Stimulated activated CD4-positive, alpha-beta T cell treated with anti-CD3 and anti-CD28 coated beads, Interleukin-2, amount 100 ng/mL, for 24 hours (primary cell): ENCODE measurements at places on chromosomes 13 and 19.

GRCh38 chr13:51801631-51802099 lies 2.3 kb downstream of the DHRS12 start:
- DNase-seq: no peak

GRCh38 chr19:7676854-7677253 lies at the start of gene MCEMP1:
TSS of gene MCEMP1 (plus strand) at chr19:7677090. CDS start at chr19:7677121, 31 bp downstream.
- no peak for DNase-seq

DNA sequence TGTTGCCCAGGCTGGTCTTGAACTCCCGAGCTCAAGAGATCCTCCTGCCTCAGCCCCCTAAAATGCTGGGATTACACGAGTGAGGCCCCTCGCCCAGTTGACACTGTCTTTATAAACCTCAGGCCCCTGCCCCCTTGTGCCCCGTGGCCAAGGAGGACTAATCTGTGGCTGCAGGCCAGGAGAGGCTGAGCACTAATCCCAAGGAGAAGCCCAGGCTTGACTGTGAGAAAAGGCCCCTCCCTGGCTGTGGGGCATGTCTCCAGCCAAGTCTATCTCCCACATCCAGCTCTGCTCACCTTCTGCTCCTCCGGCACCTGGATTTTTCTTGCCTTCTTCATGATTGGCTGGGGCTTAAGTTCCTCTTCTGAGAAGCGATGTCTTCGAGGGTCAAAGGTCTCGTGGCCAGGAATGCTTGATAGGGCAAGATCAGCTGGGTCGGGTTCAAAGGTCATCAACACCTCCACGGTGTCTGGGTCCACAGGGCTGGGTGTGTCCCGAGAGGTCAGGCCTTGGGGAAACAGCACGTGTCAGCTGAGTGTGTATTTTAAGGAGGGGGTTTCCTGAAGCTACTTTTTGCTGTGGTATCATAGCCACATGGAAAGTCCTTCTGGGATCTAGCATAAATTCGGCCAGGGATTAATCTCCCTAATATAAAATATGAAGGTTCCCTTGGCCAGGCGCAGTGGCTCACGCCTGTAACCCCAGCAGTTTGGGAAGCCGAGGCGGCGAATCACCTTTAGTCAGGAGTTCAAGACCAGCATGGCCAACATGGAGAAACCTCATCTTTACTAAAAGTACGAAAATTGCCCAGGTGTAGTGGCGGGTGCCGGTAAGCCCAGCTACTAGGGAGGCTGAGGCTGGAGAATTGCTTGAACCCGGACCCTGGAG lies 3.8 kb downstream of the DBP start:
- no peak for DNase-seq

GRCh38 chr13:45368571-45368970 lies 27.6 kb upstream of the TPT1 start:
- DNase-seq: no peak

GRCh38 chr13:39900106-39900750 lies 244.8 kb downstream of the COG6 start:
- no peak for DNase-seq

DNA sequence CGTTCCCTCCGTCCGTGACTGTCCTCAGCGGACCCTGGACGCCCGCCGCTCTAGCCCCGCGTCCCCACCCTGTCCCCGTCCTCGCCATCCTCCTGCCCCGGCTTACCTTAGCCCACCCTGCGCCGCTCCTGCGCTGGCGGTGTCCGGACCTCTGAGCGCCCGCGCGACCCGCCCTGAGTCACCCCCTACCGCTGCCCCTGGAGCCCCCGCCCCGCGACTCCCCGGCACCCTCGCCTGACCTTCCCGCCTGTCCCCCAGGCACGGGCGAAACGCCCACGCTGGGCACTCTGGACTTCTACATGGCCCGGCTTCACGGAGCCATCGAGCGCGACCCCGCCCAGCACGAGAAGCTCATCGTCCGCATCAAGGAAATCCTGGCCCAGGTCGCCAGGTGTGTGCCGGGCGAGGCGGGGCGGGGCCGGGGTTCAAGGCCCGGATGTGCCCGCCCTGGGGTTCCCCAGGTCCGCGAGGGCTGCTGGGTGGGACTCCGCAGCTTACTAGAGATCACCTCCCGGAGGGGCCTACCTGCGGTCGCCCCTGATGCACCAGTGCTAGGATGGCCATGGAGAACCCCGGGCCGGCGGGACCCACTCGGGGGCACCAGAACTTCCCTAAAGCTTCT lies 5.1 kb downstream of the HMG20B start:
- DNase-seq: no peak

GRCh38 chr19:50694815-50695145 lies 24.8 kb downstream of the SHANK1 start:
- DNase-seq: no peak

GRCh38 chr19:57280962-57281400 lies 696 bp downstream of the ZNF460 start:
- DNase-seq: peak; percentile 22

- DNase-seq: no peak
Measured at GRCh38 chr19:50759886-50760285, 10.4 kb upstream of the GPR32 start.

GRCh38 chr13:28049215-28049614 lies 51.2 kb downstream of the FLT3 start:
- DNase-seq: no peak

DNA sequence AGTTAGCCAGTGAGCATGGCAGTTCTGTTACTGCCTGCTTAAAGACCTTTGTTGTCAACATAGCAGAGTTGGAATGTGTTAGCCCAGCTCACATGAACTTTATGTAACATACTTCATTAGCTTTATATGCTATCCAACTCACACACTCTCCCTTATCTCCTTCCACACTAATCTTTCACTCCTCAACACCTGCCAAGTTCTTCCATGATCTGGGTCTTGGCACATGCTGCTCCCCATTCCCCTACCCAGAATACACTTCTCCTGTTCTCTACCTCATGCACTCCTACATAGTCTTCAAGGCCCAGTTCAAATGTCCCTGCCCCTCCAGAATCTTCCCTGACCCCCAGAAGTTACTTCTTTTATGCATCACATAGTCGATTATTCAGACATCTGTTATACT lies 179.3 kb downstream of the KATNAL1 start:
- no peak for DNase-seq

DNA sequence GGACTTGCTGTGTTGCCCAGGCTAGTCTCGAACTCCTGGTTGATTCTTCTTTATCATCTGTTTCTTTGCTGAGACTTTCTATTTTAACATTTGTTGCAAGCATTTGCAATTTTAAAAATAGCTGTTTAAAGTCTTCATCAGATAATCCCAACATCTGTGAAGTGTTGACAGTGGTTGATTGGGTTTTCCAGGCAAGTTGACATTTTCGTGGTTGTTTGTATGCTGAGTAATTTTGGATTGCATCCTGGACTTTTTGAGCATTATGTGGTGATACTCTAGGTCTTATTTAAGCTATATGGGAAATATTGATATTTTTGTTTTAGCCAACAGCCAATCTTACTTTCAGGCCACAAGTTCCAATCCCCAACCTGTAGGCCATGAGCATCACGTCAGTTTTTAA lies 25.1 kb downstream of the AP1M1 start:
- DNase-seq: no peak

DNA sequence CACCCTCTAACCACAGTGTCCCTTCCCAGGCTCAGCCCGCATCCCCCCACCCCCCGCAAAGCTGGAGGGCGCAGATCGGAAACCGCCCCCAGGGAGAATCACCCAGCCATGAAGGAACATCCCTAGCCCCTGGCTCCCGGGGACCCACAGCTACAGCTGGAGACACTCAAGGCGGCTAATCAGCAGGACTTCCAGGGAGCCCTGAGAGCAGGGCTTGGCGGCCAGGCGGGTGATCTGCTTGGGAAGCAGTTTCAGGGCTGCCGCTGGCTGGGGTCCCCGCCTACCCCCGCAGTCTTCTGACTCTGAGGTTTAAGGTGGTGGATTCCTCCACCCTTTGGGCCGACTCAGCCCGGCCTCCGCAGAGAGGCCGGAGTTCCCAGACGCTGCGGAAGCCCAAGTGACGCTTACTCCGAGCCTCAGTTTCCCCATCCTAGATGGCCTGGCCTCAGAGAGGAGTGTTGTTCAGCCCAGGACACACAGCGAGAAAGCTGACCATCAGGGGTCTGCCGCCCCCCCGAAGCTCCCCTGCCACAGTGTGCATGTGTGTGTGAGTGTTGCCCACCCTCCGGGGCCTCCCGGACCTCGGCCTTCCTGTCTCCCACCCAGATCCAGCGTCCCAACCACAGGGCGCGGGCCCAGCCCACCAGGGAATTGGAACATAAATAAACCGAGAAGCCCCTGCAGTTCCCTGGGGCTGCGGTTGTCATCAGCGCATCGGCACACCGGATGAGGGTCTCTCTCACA lies 9.8 kb downstream of the FUT6 start:
- DNase-seq: no peak

DNA sequence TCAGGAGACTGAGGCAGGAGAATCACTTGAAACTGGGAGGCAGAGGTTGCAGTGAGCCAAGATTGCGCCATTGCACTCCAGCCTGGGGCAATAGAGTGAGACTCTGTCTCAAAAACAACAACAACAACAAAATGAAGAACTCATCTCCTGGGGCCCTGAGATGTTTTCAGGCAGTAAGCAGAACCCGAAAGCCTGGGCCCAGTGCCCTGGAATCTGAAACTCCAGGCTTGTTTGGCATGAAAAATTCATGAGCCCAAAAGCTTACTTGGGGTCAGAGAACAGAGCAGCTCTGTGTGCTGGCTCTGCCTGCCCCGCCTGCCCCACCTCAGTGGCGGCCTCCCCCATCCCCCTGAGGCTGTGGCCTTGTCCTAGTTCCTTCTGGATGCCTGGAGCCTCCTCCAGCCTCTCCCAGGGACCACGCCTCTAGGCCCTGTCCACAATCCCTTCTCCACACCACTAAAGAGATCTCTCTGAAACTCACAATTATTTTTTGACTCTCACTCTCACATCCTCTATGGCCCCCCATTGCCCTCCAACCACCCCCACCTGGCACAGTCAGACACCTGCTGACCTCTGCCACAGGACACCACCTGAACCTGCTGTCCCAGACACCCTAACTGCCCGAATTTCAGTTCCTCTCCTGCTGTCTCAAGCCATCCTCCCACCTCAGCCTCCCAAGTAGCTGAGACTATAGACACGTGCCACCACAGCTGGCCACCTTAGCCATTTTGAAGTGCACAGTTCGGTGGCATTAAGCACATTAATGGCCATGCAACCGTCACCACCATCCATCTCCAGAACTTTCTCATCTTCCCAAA lies 6.9 kb upstream of the AP1M2 start:
- DNase-seq: no peak
